ENCODE measurements at places on chromosomes 5 and 9. TPM values are rescaled to one million over a fixed set of nuclear protein-coding genes. Genes with fewer than 3 reads are reported as not detected.

- DNase-seq, result no peak
These were observed 58.5 kb downstream of the ZNF462 start for GRCh38 chr9:106921341-106921899.

- DNase-seq, result no peak
These were observed 119.2 kb downstream of the LPAR1 start for GRCh38 chr9:110919050-110919435.

DNA sequence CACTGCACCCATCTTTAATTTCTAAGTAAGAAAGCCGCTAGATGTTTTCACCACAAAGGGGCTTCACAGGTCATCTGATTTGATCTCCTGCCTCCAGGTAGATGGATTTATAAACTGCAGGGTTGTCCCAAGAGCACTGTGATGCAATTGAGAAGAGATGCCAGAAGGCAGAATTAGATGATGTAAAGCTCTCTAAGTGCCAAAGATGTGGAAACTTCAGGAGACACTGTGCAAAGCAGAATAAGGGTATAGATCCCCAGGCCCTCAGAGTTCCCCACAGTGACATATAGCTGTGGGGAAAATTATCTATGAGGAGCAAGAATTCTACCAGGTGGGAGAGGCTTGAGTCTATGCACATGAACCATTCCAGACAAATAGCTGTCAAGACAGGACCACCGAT is 90.5 kb downstream of the FSTL4 start:
- no peak for DNase-seq

DNA sequence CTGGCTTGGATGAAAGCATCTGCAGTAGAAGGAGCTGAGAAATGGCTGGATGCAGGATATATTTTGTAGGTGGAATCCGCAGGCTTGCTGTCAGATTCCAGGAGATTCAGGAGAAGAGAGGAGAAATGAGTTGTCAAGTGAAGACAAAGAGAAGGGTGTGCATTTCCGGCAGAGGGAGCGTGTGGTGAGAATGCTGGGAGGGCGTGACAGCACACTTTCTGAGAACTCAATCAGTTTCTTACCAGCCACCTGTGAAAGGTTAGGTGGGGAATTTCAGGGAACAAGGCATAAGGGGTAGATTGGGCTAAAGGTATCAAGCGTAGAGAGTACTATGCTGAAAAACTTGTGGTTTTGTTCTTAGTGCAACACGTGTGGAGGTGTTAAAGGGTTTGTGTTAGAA is 199.3 kb upstream of the ANKH start:
- DNase-seq, result no peak

GRCh38 chr5:126234563-126235195 is 188.5 kb upstream of the GRAMD2B start:
- DNase-seq, result no peak

- no peak for DNase-seq
These were observed 119.4 kb upstream of the MVB12B start for GRCh38 chr9:126207256-126207655.

GRCh38 chr5:26942481-26942880 is 95.9 kb downstream of the CDH9 start:
- no peak for DNase-seq

DNA sequence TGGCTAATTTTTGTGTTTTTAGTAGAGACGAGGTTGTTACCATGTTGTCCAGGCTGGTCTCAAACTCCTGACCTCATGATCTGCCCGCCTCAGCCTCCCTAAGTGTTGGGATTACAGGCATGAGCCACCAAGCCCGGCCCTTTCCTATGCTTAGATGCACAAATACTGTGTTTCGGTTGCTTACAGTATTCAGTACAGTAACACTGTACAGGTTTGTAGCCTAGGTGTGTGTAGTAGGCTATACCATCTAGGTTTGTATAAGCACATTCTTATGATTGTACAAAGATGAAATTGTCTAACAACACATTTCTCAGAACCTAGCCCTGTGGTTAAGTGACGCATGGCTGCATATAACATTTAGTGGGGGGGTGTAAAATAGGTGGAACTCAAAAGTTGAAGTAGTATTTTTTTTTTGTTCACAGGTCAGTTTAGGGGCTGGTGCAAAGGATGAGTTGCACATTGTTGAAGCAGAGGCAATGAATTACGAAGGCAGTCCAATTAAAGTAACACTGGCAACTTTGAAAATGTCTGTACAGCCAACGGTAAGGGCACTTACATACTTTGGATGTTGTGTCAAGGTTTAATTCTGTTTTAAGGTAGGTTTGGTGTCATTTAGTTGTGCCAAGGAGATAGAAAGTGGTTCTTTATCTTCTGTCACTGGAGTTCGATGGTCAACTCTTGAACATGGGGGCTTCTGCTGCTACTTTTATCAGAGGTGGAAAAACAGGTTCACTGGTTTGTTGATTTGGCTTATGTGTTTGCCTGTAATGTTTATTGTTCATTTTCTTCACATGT is 3.4 kb downstream of the NPM1 start:
- no peak for DNase-seq

Gene MSMP
- not detected for total RNA-seq

- DNase-seq, result no peak
These were observed 252.2 kb downstream of the GOLPH3 start for GRCh38 chr5:31921852-31922305.

GRCh38 chr5:178312880-178313282 is 80.3 kb upstream of the PHYKPL start:
- peak; percentile 24 for DNase-seq

DNA sequence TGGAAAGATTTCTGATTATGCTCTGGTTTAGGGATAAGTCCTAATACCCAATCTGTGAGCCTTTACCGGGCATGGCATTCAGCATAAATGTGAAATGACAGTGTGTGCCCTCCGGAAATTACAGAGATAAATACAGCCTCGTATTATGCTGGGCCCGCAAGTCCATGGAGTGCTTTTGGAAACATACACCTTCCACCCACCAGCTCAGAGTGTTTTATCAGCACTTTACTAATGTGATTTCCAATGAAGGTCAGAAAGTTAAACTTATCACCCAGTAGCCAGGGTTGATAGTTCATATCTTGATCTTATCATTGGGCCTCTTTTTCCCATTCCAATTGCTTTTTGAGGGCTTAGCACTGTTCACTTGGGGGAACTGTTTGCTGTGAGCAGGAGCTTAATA is 94.8 kb downstream of the SGCD start:
- no peak for DNase-seq

DNA sequence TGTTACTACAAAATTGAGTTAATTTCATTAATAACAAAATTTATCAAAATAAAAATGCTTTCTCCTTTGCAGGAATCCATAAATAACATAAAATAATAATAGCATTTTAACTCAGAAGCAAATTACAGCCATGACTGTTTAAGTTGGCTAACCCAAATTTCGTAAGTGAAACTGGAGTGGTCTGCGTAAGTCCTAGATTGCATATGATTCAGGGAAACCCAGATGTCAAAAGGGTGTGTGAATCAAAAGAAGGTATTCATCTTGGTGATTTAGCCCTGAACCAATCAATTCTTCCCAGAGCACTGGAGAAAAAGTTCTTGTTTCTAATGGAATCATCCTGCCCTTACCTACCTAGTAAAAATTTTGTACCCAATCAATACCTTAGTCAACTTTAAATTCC is 547.6 kb downstream of the RAB3C start:
- DNase-seq, result no peak

DNA sequence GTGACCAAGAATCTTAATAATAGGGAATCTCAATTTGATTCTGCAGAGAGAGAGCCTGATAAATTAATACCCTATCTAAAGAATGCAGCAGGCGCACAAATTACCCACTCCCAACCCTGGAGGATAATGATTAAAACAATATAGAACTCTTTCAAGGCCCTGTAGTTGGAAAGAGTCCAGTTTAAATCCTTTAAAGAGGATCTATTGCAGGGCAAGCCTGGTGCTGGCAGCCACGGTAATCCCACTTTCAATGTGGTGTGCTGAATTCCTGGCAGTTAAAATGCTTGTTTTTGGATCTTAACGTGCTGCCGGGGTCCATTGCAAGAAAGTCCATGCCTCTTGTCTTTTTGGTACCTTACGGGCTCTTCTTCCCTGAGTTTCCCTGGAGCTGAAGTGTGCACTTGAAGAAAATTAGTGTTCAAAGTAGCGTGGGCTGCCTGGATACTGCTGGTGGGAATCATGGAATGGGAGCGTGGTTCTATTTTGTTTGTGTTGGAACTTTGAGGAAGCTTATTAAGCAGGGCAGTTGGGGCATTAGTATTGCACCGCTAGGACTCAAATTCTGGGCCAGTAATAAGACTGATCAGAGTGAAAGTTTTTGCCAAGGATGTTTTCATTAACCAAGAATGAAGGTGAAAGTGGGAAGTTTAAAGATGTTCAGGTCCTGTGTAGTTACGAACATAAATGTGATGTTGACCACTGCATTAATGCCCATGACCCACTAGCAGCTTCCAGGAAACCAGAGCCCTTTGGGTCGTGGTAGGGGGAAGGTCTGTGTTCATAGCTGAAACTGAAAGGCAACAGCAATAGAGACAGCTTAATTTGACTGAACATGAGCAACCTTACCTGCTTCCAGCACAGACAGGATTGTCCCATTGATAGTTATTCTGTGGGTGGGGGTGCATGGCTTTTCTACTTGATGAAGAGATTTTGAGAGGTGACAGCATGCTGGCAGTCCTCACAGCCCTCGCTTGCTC is 20.8 kb downstream of the MARCHF6 start:
- DNase-seq, result no peak

Gene ATG12
- total RNA-seq, result 39.2 TPM

- DNase-seq, result no peak
These were observed 1046.5 kb upstream of the ARRDC3 start for GRCh38 chr5:92429646-92430045.

DNA sequence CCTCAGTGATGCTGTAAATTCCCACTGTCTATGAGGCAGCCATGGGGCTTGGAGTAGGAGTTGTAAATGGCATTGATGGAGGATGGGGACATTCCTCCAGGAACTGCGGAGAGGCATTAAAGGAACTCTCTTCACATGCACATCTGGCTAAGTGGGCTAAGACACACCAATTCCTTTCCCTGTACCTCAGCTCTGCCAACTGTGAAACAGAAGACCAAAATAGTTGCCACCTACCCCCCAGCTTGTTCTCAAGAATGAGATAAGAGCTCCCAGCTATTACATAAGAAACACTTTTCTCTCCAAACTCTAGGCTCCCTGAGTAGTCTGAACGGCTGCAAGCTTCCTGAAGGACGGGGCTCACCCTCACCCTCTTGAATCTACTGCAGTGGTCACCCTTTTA is 144.6 kb upstream of the SLC30A5 start:
- DNase-seq, result no peak

- no peak for DNase-seq
These were observed 116.0 kb downstream of the CRB2 start for GRCh38 chr9:123471843-123472570.

GRCh38 chr5:28468166-28468565 is 1429.8 kb upstream of the CDH9 start:
- DNase-seq, result no peak

GRCh38 chr5:166497496-166498104 is 1793.8 kb upstream of the WWC1 start:
- DNase-seq, result no peak

Gene SHISAL2B
- total RNA-seq, result not detected

Gene PCDHB8
- total RNA-seq, result 0.12 TPM
